ENCODE measurements at places on chromosomes 2 and 18.

GRCh38 chr2:207173641-207174040 lies 7.9 kb upstream of the KLF7 start:
- no peak for DNase-seq

GRCh38 chr2:191941376-191941929 lies 94.6 kb upstream of the CAVIN2 start:
- no peak for DNase-seq

- no peak for DNase-seq
Observed at GRCh38 chr2:59276033-59276432, 1034.9 kb upstream of the FANCL start.

GRCh38 chr2:149456285-149456684 lies 125.9 kb downstream of the LYPD6 start:
- DNase-seq, result no peak

DNA sequence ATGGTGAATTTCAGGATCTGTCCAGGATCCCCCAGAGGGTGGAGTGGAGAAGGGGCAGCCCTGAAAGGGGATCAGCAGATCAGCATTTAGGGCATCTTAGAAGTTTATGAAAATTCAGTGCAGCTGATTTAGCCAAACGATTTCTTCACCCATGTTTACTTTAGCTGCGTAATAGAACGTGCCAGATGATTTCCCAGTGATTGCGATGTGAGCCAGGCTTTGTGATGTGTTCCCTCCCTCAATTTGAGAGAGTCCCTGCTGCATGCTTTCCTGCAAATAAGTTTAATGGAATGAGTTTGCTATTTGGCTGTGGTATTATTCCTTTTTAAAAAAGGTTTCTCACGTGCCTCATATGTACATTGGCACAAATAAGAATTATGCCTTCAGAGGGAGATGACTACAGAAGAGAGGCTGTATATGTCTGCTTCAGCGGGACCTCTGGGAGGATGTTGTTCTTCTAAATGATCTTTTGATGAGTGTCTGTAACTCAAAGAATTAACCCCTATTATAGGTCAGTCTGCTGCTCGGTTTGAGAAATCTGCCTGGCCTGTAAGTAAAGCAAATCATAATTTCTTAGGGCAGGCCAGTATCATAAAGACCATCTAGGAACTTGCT lies 111.9 kb downstream of the MRO start:
- no peak for DNase-seq

DNA sequence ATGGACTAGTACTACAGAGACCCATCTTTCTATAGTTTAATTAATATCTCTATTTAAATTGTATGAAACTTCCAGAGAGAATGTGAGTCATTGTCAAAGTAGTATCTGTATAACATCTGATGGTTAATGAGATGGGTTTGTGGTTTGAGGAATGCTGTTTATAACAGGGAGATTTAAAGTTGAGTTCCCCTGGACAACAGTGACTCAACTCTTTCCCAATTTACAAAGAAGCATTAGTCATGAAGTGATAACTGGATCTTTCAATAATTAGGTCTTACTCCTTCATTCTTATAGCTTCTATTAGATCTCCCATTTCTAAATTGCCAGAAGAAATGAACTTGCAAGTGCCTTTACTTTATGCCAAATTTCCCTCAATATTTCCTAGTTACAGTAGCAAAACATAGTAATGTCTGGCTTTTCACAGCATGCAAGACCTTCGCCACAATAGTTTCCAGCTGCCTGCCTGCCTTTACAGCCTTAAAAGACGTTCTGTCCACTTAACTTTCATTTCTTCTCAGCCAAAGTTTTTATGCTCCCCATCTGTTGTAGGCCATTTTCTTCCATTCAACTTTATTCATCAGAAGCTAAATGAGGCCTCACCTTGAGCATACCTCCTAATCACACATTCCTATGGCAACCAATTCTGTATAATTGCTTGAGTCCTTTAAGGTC lies 47.7 kb upstream of the WDR75 start:
- no peak for DNase-seq

GRCh38 chr18:48694295-48694694 lies 155.5 kb downstream of the CTIF start:
- DNase-seq, result no peak

DNA sequence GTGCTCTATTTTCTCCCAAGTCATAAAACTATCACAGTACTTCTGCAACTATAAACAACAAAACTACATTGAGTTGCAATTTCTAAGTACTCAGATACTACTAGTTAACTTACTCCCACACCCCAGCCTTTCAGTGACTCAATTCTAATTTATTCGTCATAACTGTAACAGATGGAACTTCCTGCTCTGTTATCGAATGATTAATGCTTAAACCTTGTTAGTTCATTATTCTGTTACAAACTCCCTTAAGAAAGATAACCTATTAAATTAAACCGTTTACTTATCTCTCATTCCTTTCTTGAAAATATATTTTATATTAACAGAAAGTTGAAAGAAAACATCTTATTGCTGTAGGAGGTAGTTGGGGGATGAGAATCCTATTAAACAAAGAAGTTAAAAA lies 17.0 kb downstream of the TNFAIP6 start:
- DNase-seq, result no peak

- no peak for DNase-seq
Observed at GRCh38 chr2:98598781-98599428, 9.4 kb downstream of the COA5 start.
